ENCODE measurements at places on chromosomes 4 and X. TPM values are rescaled to one million over a fixed set of nuclear protein-coding genes. Genes with fewer than 3 reads are reported as not detected.

GRCh38 chr4:173763389-173763788 is 233.4 kb upstream of the HAND2 start:
- DNase-seq: no peak
- no peaks in the 10 kb centered on the region for H3K36me3 ChIP-seq
- no peaks in the 10 kb centered on the region for H3K27me3 ChIP-seq
- H3K4me3 ChIP-seq: peak overlapping the region; percentile 18

Gene F8A3
- total RNA-seq: 13.5 TPM

Gene AKAP4
- total RNA-seq: not detected

Gene IL15
- total RNA-seq: 12.6 TPM

- H3K4me3 ChIP-seq: peak overlapping the region; percentile 14
Measured at GRCh38 chr4:20249333-20249732, 2.4 kb upstream of the SLIT2 start.
